ENCODE measurements at places on chromosomes 1 and 21.

DNA sequence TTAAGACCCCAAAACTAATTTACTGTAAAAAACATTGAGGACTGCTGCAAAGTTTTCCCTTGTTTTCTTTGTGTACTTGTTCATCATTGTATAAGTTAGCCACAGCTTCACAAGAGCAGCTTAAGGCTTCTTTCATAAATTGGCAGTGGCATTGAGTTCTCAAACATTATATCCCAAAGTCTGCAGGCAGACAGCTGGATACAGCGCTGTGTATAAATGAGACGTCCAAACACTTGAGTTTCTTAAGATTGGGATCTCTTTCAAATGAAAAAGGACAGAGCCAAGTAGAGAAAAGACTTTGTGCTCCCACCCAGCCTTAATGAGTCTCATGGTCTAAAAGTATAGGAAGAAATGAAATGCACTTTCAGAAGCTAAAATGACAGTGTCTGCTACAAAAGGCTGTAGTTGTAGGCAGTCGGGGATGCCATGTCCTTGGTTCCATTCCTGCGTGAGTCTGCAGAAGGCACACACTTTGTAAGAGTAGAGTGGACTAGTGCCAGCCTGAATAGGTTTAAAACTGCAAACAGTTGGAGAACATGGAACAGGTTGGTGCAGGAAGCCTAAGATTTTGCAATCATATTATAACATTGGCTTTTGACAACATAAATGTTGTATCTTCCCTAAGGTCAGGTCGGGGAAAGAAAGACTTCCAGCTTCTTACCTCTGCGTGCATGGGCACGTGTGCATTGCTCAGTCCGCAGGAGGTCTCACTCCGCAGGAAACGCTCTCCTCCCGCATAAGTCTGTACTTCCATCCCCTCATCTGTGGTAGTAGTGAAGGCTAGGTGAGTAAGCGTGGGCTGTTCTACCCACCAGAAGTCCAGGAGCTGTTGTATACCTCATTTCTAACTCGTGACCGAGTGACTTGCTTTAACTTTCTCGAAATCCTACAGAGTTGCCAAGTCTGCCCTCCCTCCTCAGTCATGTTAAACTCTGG, 94.4 kb downstream of the CD247 start:
- no peak for DNase-seq

DNA sequence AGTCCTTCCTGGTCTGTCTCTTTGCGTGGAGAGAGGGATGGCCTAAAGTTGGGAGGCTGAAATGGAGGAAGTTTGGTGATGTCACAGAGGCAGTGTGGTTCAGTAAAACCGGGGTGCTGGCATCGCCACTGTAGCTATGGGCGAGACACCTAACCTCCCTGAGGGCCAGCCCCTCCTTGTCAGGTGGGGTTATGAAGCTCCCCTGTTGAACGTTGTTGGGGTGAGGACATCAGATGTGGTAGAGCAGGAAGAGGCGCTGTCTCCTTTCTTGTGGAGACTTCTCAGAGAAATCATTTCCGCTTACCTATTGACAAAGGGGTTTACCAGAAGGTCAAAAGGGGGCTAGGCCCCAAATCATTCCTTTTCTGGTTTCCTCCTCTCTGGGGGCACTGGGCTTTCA, 294.7 kb downstream of the SIPA1L2 start:
- DNase-seq, result peak; percentile 38

GRCh38 chr21:45700461-45700860, 56.9 kb downstream of the PCBP3 start:
- DNase-seq, result no peak

DNA sequence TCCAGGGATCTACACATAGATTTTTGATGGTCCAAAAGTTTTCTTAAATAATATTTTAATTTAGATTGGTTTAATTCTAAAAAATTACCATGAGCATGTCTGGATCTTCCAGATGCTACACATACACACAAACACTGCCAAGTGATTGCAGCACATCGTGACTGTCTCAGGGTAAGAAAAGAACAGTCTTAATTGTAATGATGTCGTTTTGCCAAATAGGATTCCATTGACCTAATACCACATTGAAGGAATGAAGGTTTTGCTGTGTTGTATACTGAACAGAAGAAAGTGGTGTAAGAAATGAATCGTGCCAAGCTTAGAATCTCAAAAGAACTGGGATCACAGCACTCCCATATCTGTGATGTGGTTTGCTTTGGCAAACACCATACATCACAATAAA, 633.3 kb upstream of the CAMK1G start:
- DNase-seq, result no peak

DNA sequence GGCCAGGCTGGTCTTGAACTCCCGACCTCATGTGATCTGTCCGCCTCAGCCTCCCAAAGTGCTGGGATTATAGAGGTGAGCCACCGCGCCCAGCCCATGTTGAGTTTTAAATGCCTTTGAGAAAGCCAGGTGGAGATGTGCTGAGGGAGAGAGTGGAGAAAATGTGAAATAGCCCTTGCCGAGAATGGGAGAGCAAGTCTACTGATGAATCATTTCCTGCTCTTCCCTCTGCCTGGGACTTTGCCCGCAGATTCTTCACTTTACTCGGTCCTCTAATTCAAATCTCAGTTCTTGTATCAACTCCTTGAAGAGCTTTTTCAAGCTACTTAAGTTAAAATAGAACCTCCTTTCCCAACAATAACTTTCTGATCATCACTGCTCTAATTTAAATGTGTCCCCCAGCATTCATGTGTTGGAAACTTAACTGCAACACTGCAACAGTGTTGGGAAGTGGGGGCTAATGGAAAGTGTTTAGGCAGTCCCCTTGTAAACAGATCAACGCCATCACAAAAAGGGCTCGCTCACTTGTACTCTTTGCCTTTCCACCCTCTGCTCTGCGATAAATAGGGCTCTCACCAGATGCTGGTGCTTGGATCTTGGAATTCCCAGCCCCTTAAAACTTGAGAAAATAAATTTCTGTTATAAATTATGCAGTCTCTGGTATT, 27.8 kb downstream of the OSBPL9 start:
- no peak for DNase-seq

DNA sequence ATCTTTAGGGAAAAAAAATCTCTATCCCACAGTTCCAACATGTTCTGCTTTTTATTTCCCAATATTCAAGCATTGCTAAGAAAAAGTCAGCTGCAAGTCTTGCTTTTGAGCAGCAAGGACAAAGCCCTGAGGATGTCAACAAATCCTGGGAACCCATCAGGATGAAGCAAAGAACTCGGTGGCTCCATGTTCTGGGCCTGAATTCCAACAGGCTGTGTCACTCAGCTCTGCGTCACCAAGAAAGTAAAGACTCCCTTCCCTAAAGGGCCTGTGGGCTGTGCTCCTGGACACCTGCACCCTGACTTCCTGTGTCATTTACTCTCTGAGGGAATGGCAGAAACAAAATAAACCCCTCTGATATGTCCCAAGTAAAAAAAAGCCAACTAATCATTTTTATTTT, 95.5 kb downstream of the TIAM1 start:
- DNase-seq, result no peak

DNA sequence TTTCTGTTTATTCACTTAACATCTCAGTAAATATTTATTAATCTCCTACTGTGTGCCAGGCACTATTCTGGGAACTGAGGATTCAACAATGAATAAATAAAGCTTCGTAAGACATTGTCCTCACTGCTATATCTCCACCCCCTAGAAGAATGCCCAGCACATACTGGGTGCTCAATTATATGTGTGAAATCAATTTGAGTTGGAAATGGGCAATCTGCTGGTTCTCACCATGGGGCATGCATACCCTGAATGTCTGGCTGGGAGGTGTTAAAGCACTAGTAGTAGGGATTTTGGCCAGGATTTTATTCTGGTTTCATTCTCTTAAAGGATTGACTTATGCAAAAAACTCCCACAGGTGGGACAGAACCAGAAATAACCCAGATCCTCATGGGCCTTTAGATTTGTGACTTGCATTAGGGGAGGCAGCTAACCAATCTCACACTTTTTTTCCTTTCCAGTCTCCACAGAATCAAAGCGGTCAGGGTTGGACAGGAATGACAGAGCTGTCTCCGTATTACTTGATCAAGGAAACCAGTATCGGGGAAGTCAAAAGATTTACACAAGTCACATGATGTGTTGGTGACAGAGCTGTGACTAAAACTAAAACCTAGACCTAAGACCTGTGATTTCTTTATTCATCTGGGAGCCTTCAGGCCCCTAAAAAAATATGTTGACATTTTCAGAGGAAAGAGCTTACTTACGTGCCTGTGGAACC, 12.8 kb downstream of the GFI1 start:
- DNase-seq, result no peak

GRCh38 chr1:53982763-53983104, 35.3 kb downstream of the LDLRAD1 start:
- no peak for DNase-seq

DNA sequence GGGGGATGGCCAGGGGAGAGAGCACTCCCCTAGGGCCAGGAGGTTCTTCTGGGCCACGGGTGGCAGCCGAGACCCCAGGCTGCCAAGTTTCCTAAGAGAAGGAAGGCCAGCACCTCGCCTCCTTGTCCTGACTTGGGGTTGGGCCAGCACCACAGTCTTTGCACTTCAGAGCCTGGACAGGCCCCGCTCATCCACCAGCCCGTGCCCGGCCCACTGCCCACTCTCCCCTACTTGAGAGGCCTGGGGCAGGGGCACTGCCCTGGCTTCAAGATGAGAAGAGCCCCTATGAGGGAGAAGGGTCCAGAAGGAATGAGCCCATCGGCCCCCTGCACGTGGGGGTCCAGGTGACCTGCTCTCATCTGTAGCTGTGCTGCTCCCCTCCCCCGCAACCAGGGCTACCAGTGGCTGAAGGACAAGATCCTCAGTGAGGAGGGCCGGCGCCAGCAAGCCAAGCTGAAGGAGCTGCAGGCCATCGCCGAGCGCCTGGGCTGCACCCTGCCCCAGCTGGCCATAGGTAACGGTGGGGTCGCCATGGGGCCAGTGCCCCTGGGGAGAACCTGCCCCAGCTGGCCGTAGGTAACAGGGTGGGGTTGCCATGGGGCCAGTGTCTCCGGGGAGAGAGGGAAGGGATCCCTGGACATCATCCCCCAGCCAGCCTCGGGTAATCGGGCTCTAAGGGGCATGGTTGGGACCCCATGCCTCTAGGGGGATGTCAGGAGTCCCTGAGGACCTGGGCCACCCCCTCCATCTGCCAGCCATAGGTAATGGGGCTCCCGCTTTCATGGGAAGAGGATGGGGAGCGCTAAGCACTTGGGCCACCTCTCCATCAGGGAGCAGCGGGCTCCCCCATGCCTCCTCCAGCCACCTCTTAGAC, 50.8 kb downstream of the KCNAB2 start:
- no peak for DNase-seq

GRCh38 chr1:207276465-207276864, 45.0 kb upstream of the CD55 start:
- DNase-seq, result no peak

DNA sequence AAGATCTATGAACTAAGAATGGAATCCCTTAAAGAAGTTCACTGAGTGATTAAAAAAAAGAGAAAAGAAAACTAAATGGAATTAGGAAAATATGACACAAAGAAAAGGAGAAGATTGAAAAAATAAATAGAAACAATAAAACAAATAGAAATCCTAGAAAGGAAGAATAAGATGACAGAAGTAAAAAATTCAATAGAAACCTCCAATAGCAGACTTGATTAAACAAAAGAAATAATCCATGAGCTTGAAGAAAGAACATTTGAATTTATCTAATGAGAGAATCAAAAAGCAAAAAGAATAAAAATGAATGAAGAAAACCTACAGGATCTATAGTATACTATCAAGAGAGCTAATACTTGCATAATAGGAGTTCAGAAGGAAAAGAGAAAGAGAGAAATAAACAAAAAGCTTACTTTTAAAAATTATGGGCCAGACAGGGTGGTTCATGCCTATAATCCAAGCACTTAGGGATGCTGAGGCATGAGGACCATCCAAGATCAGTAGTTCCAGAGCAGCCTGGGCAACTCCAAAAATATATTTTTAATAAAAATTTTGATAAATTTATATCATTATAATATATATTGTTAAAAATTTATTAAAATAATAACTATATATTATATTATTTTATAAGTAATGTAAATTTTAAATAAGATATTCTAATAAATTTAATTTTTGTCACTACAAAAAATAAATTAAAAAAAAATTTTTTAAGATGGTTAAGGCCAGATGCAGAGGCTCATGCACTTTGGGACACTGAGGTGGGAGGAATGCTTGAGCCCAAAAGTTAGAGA, 9.4 kb upstream of the VN1R5 start:
- DNase-seq, result no peak

DNA sequence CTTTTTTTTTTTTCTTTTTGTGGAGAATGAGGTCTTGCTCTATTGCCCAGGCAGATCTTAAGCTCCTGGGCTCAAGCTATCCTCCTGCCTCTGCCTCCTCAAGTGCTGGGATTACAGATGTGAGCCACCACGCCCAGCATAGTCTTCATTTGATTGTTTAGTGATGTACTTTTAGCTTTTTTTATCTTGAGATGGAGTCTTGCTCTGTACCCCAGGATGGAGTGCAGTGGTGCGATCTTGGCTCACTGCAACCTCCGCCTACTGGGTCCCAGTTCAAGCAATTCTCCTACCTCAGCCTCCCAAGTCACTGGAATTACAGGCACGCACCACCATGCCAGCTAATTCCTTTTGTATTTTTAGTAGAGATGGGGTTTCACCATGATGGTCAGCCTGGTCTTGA, 24.0 kb upstream of the LRRC3 start:
- DNase-seq, result no peak

GRCh38 chr1:24919791-24920532, 10.1 kb downstream of the RUNX3 start:
- no peak for DNase-seq

DNA sequence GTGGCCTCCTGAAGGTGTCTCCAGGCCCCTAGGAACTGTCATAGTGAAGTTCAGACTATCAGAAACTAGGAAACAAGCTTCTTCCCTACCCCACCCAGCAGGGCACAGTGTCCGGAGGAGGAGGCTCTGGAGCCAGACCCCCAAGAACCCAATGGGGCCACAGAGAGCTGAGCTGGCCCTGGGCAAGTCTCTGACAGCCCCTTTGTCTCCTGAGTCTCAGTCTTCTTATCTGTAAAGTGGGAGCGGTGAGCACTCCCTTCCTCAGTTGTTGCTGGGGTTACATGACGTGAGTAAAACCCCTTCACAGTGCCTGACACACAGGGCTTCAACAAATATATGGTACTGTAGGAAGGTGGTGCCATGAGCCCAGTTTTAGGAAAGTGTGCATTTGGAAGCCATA, 675.8 kb downstream of the MATN1 start:
- DNase-seq, result no peak

DNA sequence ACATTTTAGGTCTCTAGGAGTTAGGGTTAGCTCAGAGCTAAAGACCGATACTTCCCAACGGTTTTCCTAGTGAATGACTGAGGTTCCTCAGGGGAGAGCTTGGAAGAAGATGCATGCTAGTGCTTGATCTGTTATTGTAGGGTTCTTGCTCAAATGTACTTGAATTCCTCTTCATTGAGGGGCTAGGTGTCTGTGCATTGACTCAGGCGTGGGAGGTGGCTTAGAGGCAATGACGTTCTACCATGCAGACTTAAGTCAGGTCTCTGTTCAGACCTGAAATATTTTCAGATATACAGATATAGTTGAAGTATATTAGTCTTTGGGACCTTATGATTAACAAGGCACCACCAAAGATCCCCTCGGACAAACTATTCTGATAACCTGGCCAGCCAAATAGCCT, 23.5 kb downstream of the S100A10 start:
- no peak for DNase-seq

GRCh38 chr1:17119773-17120480, 676 bp upstream of the PADI2 start:
- DNase-seq, result no peak

- DNase-seq, result no peak
These were observed 53.4 kb downstream of the POU2F1 start for GRCh38 chr1:167274061-167274460.

GRCh38 chr1:89737985-89738510, 82.8 kb upstream of the LRRC8D start:
- DNase-seq, result no peak

GRCh38 chr1:157798211-157798610, 21.3 kb upstream of the FCRL2 start:
- no peak for DNase-seq

- no peak for DNase-seq
These were observed 32.0 kb upstream of the EPS15 start for GRCh38 chr1:51551081-51551480.

All from CD4-positive, alpha-beta T cell treated with Interleukin-10 for 1 hour (primary cell).